ENCODE measurements at places on chromosomes 4 and X.

DNA sequence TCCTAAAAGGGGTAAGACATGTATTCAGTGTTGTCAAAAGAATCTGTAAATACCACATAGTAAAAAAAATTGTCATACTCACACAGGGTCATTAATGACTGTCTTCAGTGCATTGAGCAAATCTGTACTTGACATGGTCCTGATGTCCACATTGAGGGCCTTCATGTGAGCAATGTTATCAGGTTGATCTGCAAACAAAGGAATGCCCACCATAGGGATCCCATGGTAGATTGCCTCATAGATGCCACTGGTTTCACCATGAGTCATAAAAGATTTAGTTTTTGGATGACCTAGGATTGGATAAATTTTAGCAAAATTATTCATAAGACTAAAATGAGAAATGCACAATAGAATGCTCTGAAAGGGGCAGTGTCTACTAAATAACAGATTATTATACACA is 38.1 kb upstream of the UGT2B15 start:
- no peak for DNase-seq

GRCh38 chr4:5722328-5722727 is 11.3 kb downstream of the EVC start:
- DNase-seq: no peak

- DNase-seq: no peak
Measured at GRCh38 chr4:17286752-17287460, 225.0 kb downstream of the QDPR start.

DNA sequence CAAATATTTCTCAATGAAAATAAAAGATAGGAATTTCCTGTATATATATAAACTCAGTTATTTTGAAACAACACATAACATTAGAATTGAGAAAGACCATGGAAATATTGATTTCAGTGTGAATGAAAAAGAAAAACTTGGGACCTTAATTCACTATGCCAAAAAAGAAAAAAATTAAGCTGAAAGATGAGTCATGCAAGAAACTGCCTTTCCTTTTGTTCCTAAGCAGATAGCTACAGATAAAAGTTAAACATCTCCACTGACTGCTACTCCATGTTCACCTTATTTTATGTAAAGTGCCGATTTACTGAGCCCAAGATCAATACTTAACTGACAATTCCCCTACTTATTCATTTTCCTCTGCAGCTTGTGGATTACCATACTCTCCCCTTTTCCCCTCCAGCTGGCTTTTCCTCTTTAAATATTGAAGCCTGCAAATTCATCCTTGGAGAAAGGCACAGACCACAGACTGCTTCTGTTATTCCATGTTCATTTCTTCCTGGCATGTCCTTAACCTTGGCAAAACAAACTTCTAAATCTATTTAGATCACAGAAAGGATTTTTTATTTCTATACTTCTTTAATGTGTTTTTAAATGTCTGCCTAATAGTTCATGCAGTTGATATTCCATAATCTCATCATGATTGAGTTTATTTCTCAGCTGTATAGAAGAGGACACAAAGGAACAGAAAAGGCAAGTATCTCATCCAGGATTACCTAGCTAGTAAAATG is 40.5 kb upstream of the YTHDC1 start:
- DNase-seq: no peak

DNA sequence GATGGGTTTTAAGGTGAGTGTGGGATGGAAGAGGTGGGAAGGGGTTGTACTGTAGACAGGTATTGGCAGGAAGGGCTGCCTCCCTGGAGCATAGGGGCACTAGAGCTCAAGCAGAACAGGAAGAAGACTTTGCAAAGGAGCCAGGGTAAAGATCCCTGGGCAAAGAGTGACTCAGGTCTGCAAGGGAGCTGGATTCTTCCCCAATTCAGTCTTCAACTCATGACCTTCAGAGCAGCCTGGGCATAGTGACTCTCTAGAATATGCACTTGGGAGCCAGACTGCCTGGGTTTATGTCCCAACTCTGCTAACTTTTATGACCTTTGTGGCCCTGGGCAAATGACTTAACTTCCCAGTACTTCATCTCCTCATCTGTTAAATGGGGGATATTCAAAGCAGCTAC is 4.0 kb downstream of the LONRF3 start:
- DNase-seq: no peak

GRCh38 chrX:84258708-84259107 is 70.7 kb upstream of the RPS6KA6 start:
- no peak for DNase-seq

GRCh38 chrX:15948318-15948660 is 93.7 kb upstream of the AP1S2 start:
- no peak for DNase-seq

GRCh38 chr4:186449954-186450353 is 105.4 kb downstream of the MTNR1A start:
- DNase-seq: no peak

DNA sequence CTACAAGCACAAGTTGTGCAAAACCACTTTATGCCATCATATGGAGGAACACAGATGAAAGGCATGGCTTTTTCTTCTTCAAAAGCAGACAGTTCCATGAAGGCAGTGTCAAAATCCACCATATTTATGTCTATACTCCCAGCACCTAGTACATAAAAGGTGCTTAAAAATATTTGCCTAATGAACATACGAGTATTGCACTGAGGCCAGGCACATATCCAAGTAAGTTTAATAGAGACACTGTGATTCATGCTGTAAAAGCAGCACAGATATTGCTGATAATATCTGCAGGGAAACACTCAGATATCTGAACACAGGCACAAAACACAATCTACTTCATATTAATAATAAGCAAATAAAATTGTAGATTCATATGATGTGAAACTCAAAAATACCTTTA is 48.1 kb upstream of the CXCL8 start:
- no peak for DNase-seq

- DNase-seq: no peak
Measured at GRCh38 chrX:25555521-25555920, 539.8 kb upstream of the ARX start.
